NCI-H1417 treated with DMSO at 0.1 percent for 48 hours (cell line): ENCODE measurements at places on chromosomes 7 and 10.

GRCh38 chr7:117824592-117824991 lies 48.6 kb downstream of the CTTNBP2 start:
- DNase-seq: no peak

DNA sequence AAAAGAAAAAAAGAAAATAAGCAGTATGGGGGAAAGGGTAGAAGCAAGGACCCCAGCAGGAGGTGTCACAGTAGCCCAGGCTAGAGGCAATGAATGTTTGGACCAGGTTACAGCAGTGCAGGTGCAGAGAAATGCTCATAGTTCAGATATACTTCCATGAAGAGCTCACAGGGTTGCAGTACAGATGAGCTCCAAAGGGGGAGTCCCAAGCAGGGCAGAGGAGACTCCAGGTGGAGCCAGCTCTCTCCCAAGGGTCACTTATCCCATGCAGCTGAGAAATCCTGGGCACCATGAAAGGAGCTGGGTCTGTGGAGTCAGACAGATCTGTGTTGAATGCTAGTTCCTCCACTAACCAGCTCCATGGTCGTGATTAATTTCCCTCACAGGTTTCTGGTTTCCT lies 174.9 kb downstream of the C7orf25 start:
- no peak for DNase-seq

DNA sequence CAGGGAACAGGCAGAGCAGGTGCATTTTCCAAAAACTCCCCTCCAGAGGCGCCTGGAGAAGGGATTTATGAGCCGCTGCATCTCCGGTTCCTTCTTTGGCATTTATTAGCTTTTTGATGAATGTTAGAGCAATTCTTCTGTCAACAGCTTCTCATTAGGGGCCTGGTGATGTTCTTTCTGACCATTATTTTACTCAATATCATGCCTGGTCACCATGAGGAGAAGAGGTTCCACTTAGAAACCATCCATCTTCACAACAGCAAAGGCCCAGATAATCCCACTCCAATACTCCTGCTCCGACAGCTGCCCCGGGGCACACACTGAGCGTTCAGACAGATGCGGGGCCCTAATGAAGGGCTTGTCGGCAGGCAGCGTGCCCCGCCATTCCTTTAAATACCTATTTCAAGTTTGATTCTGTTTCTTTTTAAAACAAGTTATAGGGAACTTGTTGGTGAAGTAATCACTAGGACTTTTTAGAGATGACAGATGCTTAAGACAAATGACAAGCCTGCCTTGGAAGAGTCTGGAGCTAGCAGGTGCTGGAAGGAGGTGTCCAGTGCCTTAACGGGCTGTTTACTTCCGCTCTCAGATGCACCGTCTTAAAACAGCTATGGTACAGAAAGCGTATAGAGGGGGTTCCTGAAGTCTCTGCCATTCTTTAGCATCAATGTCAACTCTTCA lies 31.7 kb downstream of the ECHDC3 start:
- DNase-seq: no peak

DNA sequence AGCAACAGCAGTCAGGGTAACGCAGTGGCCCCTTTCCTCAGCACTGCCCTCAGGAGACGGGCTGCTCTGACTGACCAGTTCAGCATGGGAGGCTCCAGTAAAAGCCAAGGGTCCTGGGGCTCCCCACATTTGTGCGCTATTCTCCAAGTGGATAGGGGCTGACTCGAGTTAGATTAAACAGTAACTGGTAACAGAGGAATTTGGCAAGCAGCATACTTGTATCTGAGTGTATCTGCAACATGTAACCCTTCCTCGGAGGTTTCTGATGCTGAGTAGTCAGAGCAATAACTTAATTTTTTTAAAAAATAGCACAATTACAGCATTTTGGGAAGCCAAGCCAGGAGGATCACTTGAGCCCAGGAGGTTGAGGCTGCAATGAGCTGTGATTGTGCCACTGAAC lies 22.8 kb downstream of the SORBS1 start:
- DNase-seq: no peak

- no peak for DNase-seq
Measured at GRCh38 chr10:43867667-43868565, 219.2 kb upstream of the ZNF32 start.

GRCh38 chr7:45574669-45575500 lies 717 bp downstream of the ADCY1 start:
- no peak for DNase-seq

- DNase-seq: no peak
Measured at GRCh38 chr7:94355454-94355853, 39.2 kb upstream of the COL1A2 start.

DNA sequence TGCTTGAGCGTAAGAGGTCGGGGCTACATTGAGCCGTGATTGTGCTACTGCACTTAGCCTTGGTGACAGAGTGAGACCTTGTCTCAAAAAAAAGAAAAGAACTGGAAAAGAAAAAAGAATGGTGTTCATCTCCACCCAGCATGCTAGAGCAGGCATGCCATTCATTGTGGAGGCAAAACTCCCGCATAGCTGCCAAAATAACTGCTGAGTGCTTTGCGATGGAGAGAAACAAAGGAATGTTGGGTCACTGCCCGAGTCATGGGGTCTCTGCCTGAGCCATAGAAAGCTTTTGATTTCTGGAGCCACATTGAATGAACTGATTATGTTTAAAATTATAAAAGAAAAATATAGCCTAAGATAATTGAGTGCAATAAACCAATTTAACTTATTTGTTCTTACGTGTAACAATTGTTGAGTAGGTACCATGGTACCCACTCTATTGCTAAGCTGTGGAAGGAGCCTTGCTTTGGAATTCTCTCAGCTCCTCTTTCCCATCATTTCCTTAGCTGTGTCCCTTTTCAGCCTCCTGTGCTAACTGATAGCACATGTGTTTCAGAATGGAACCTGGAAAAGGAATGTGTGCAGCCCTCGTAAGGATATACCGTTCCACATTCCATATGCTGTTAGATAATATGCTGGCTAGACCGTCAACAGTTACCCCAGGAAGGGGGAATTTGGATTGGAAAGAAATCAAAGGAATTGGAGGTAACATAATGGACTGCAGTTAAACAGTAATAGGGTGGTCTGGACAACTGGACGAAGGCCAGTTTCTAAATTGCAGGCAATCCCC lies 99.0 kb downstream of the KIAA1217 start:
- DNase-seq: no peak

GRCh38 chr10:49619613-49620012 lies 5.8 kb downstream of the CHAT start:
- DNase-seq: no peak
